ENCODE measurements at places on chromosomes 4 and X.

- DNase-seq = no peak
Observed at GRCh38 chr4:1315306-1315705, 25.6 kb downstream of the MAEA start.

DNA sequence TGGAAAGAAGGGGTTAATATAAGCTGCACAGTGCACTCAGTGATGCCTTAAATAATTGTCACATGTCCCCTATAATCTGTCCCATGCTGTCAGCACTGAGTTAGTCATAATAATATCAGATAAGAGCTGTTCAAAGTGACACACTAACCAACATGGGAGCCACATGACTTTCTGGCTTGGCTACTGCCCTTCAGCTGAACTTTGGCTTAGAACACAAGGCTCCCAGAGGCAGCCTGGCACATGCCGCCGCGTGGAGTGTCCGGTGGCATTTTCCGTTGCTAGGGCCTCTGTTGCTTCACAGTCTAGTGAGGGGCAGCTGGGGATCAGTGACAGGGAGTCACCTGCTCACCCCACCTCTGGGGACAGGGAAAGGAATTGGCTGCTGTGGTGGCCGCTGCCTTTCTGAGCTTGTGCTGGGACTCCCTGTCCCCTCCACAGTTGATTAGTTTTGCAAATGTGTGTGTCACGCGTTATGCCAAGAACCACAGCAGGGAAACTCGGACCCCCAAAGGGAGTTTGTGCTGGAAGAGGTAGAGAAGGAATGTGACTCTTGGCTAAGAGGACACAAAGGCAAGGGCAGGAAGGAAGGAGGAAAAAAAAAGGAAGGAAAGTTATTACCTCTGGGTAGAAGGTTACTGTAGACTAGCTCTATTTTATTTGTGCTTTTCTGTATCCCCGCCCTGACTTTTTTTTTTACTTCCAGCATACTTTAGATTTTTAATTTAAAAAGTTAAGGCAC, 41.1 kb upstream of the PPARGC1A start:
- DNase-seq = no peak

DNA sequence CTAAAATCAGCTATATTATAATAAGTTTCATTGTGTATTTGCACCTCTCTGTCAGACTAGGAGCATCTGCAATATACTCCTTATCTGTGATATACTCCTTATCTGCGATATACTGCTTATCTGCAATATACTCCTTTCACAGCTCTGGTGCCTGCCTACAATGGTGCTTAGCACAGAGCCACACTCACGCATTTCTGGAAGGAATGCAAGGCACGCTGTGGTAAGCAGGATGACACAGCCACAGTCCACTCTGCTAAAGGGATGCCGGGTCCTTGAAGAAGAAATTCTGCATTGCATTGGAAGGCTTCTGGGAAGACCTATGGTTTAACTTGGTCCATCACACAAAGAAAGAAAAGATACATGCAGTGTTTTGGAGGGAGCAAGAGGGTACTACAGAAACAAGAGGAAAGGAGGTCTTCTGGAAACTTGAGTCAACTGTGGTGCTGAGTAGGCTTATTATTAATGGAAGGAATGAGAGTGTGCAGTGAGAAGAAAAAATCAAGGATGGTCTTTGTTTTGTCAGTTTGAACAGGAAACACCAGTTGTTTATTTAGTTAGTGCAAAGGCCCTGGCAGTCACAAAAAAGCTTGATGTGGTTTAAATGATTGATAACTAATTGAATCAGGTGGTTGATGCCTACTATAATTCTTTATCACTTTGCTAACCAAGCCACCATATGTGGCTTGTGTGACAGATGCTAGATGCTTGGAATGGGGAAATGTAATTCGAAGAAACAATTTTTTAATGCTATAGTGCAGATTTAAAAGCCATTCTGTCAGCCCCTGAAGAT, 342.3 kb downstream of the GRXCR1 start:
- DNase-seq = no peak

GRCh38 chrX:4484266-4484665, 770.8 kb upstream of the PRKX start:
- DNase-seq = no peak

GRCh38 chr4:10625131-10625530, 59.4 kb downstream of the CLNK start:
- DNase-seq = no peak

- no peak for DNase-seq
Observed at GRCh38 chr4:158018221-158018830, 154.5 kb downstream of the GASK1B start.

GRCh38 chr4:184357165-184357564, 117.2 kb downstream of the IRF2 start:
- no peak for DNase-seq

GRCh38 chrX:19953145-19953544, 37.7 kb downstream of the BCLAF3 start:
- no peak for DNase-seq

DNA sequence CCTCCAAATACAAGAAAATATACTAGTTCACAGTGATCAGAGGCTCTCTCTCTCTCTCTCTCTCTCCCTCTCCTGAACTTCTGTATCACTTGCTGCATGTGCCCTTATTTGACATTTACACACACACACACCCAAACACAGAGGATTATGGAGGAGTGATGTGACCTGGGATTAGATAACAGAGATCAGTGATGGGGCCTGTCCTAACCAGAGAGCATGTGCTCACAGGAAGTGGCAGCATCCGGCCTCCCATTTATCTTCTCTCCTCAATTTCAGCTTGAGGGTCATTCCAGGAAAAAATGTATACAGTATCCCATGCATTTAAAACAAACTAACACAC, 143.0 kb downstream of the TSPAN5 start:
- no peak for DNase-seq

- no peak for DNase-seq
Observed at GRCh38 chr4:25811841-25812240, 50.9 kb downstream of the SEL1L3 start.

GRCh38 chr4:17688011-17688441, 73.6 kb downstream of the MED28 start:
- no peak for DNase-seq

- no peak for DNase-seq
Observed at GRCh38 chr4:51932261-51932660, 87.9 kb downstream of the LRRC66 start.

- no peak for DNase-seq
Observed at GRCh38 chrX:118652717-118653116, 74.7 kb upstream of the IL13RA1 start.

DNA sequence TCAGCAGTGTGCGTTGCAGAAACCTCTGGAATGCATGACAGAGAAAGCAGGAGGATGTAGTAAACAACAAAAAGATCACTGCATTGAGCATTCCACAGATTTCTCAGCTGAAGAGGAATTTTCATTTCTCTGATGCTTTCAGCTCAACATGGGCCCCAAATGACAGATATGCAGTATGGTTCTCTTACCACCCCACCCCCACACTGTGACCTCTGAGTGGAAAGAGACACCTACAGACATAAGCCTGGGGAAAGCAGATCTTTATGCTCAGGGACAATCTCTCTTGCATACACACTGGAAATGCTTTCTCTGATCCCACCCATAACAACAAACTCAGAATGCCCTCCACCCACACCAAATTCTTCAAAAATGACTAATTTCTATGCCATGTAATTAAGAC, 983.7 kb upstream of the LCORL start:
- DNase-seq = no peak

DNA sequence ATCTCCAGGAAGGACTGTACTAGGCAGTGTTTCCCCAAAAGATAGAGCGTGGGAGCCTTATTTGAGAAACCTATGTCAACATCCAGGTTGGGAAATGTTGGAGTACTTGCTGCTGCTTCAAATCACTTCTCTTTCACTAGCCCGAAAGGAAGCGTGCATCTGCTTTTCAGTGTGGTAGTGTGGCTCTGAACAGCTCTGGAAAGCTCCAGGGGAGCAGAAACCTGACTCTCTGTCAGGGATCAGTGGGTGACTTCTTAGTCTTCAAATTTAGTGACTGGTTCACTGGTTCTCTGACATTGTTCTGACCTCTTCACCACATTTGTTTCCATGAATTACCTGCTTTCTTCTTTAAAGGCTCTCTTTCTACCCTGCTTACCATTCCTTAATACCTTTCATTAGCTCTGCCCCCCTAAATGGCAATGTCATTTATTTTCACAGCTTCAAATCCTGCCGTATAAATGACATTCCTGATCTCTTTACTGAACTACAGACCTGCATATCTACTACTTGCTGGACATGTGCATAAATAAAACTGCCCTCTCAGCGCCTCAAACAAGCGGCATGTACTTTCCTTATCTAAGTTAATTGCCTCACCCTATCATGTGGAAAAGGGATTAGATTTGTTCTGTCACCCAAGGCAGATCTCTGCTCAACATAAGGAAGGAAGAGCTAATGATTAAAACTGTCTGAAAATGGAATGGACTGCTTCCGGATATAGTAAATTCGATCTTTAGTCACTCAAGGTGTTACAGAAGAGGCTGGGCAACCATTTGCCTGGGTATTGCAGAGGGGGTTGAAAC, 37.0 kb downstream of the DLG3 start:
- no peak for DNase-seq

DNA sequence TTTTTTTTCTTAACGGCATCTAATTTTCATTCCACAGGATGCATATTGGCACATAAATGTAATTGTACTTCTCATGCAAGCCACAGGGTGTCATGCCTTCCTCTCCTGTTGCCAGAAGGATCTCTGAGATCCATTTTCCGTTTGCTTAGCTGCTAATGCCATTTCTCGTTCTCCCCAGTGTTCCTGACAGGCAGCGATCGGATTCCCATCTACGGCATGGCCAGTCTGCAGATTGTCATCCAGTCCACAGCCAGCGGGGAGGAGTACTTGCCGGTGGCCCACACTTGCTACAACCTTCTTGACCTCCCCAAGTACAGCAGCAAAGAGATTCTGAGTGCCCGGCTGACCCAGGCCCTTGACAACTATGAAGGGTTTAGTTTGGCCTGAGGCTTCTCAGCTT, 8.9 kb upstream of the NAP1L5 start:
- DNase-seq = no peak

DNA sequence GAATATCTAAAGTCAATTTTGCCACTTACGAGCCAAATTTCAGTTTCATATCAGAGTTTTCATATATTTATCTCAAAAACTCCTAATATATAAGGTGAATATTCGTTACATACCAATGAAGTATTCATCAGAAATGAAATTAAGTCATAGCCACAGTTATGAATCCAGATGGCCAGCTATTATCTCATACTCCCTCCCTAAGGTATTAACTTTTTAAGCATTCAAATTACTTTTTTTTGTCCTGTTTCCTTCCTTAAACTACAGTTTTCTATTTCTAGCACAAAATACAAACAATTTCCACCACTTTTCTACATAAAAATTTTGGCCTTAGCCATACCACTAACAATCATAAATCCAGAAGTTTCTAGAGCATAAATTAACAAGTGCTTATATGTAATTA, 13.0 kb downstream of the NR3C2 start:
- DNase-seq = no peak

DNA sequence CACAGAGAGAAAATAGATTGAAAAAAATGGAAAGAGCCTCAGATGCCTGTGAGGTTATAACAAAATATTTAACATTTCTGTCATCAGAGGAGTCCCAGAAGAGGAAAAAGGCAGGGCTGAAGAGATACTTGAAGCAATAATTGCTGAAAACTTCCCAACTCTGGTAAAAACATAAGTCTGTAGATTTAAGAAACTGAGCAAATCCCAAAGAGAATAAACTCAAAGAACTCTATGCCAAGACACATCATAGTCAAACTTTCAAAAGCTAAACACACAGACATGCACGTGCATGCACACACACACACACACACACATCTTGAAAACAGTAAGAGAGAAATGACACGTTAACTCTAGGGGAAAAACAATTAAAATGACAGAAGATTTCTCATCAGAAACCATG, 94.1 kb downstream of the SLC16A2 start:
- DNase-seq = no peak

DNA sequence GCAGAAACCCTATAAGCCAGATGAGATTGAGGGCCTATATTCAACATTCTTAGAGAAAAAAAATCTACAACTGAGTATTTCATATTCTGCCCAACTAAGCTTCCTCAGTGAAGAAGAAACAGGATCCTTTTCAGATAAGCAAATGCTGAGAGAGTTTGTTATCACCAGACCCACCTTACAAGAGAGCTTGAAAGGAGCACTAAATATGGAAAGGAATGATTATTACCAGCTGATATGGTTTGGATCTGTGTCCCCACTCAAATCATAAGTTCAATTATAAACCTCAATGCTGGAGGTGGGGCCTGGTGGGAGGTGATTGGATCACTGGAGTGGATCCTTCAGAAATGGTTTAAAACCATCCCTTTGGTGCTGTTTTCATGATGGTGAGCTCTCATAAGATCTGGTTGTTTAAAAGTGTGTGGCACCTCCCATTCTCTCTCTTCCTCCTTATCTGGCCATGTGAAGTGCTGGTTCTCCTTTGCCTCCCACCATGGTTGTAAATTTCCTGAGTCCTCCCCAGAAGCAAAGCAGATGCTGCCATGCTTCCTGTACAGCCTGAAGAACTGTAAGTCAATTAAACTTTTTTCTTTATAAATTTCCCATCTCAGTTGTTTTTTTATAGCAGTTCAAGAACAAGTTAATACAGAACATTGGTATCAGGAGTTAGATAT, 144.2 kb downstream of the MSN start:
- DNase-seq = no peak

- DNase-seq = no peak
Observed at GRCh38 chrX:152821145-152821765, 9.3 kb downstream of the CETN2 start.

DNA sequence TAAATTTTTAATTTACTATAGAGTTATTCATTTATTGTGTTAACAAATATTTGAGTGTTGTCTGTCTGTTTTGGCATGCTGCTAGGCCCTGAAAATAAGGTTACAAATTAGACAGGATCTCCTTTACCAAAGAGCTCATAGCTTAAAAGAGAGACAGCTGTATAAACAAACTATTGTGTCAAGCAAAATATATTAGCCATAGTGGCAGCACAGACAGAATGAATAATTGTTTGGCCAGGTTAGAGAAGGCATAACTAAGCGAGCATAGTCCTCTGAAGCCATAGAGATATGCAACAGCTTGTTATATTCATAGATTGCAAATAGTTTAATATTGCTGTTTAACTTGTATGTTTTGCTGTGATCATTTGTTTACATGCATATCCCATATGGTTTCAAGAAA, 66.7 kb upstream of the NDUFC1 start:
- no peak for DNase-seq

DNA sequence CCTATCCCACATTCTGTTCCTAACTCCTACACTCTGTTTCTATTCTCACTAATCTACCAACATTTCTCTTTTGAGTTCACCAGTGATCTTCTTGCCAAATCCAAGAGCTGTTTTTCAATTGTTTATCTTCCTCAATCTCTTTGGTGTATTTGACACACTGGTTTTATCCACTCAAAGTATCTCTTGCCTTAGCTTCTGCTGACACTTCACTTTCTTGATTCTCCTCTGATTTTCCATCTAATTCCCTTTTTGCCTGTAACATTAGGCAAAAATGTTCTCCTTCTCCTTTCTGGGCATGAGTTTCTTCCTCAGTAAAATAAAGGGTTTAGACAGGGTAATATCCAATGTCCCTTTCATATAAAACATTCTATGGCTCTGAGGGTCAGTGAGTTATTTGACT, 26.2 kb downstream of the GRIA3 start:
- no peak for DNase-seq
